Right renal pelvis (tissue), 4 donors: ENCODE measurements at places on chromosomes 16 and 17. TPM values are rescaled to one million over a fixed set of nuclear protein-coding genes. Genes with fewer than 3 reads are reported as not detected.

AKAP1 gene
- 35.9 TPM for polyA plus RNA-seq

DNA sequence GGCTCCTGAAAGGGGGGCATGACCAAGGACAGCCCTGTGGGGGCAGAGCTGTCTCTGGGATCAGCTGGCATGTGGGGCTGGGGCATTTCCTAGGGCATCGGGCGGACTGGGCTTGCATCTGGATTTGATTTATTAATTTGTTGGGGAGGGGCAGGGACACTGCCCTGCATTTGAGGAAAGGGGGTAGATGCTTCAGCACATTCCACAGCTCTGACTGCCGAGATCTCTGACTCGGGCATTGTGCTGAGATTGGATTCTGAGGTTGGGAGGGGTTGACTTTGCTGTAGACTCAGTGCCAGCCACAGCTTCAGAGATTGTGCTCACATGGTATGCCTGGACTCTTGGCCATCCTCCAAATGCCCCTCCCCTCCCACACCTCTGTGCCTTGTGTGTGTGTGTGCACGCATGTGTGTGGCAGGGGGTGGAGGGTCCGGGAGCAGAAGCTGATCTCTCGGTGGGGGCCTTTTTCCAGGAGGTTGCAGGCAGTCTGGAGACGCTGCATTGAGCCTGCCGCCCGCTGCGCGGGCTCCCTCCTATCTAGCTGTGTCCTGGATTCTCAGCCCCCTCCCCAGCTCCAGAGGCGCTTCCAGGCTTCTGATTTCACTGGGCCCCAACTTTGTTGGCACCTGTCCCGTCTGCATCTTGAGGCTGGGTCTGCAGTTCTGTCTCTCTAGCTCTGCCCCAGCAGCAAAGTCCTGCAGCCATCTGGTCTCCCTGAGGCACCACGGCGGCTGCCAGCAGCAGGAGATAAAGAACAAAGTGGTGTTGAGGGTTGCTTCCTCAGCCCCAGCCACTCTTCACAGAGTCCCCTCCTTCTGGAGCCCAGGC, 14.9 kb downstream of the IGFBP4 start:
- DNase-seq = no peak

DNA sequence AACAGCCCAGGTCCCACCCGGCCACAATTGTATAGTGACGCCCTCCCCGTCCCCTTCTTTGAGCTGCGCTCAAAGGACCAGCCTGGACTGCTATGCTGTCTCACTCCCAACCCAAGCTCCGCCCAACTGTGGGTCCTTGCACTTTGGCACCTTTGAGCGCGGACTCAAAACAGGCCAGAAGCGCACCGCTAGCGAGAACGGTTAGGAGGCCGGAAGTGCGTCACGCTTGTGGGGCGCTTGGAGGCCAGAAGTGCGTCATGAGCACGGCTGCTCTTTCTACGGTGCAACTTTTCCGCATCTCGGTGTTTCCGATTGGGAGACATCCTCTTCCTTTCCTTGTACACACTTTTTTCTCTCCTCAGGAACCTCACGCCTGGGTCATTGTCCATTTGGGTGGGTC, at the start of gene ZNF19:
TSS of gene ZNF19 (minus strand) at position 203 of the 400 bp plus-strand sequence. CDS start 7,210 bp downstream, outside the sequence.
- DNase-seq = no peak

GRCh38 chr16:84808826-84809225, 11.0 kb upstream of the CRISPLD2 start:
- no peak for DNase-seq

- no peak for DNase-seq
These were observed 48.8 kb upstream of the SIAH1 start for GRCh38 chr16:48433850-48434530.
